ENCODE measurements at places on chromosomes 5 and 9.

GRCh38 chr9:111627260-111627963 is 3.7 kb upstream of the DNAJC25 start:
- no peak for DNase-seq

GRCh38 chr5:79229357-79230174 is 6.4 kb upstream of the JMY start:
- no peak for DNase-seq

GRCh38 chr5:171614971-171615653 is 170.5 kb upstream of the SMIM23 start:
- no peak for DNase-seq

DNA sequence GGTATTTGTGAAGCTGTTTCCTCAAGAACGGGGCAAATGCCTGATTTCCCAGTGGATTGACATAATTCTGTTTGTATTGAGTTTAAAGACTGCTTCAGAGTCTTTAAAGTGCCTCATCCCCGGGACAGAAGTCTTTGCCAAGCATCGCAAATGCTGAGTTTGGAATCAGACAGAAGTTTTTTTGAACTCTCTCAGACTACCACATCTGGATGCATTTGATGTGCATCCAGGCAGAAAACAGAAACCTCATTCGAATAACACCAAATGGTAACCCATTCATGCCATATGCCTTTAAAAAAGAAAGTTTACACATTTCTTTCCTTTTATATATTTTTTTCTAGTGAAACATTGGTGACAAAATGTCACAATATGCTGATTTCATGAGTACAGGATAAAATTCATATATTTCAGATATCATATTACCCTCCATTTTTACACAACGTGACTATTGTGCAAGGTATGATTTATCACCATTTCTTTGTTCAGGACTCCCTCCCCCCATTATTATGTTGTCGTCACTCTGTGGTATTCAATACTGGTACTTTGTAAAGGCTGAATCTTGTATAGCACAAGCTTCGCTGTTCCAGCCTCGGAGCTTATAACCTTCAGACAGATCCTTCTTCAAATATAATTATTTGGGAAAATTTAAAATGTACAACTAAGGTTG is 91.1 kb downstream of the ZNF608 start:
- DNase-seq = no peak

DNA sequence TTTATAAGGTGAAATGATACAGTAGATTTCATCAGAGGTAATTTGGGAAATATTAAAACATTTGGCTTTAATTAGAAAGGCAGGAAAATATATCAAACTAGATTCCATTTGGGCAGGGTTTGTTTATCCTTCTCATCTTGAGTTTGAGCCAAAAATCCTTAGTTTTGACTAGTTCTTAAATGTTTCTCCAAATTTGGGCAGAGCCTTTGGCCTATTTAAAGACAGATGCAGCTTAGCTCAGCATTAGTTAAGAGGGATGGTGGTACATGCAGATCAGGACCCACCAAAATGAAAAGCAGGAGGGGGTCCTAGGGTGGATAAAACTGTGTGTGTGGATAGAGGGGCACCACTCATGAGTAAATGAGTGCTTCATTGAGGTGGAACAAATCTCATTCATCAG is 20.3 kb upstream of the ARRDC3 start:
- no peak for DNase-seq

GRCh38 chr5:14902826-14903560 is 31.4 kb upstream of the ANKH start:
- DNase-seq = no peak

DNA sequence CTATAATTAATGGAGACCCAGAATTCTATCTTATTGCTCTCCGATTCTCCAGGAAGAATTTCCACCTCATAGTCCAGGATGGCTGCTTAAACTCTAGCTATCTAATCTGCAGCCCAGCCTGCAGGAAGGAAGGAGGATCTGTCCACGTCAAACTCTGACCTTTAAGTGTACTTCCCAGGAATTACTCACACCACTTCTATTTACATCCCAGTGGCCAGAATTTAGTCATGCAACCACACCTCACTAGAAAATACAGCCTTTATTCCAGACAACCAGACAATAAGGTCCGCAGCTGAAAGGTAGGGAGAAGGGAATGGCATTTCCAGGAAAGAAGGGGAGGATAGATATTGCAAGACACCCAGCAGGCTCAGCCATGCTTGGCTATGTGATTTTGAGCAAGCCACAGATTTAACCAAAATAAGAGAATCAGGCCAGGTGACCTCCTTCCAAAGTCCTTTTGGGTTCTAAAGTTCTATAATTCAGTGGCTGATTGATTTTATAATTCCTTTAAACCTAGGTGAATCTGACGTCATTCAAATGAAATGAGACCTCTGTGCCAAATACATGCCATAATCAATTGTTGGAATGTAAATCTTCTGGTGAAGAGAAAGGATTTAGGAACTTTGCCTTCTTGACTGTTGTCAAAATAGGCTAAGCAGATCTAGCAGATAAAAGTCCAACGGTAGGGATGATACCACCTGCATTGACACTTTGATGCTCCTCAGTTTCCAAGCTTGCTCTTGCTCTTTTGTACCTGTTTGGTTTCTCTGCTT is 3.7 kb upstream of the DENND1A start:
- no peak for DNase-seq

DNA sequence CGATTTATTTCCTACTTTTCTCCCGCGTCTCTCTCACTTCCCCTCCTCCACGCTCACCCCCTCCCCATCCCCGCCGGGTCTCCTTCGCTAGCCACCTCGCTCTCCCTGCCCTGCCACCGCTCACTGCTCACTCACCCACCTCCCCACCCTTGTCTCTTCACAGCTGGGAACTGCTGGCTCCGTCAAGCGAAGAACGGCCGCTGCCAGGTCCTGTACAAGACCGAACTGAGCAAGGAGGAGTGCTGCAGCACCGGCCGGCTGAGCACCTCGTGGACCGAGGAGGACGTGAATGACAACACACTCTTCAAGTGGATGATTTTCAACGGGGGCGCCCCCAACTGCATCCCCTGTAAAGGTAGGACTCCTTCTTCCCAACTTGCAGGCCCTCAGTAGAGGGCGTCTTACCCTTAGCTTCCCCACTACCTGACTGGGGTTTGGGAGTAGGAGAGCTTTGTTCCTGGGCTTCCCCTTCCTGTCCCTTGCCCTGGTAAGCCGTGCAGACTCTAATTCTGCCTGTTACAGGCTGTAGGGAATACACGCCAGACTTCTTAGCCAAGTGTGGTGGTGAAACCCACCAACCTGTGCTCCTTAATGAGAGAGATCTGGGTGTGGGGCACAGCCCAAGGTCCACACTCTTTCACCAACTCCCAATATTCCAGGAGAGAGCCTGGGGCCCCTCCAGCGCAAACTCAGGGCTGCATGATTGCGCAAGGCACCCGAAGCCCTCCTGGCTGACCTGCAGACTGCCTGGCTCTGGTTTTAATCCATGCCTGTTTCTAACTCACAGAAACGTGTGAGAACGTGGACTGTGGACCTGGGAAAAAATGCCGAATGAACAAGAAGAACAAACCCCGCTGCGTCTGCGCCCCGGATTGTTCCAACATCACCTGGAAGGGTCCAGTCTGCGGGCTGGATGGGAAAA is 2.5 kb downstream of the FST start:
- DNase-seq = no peak

DNA sequence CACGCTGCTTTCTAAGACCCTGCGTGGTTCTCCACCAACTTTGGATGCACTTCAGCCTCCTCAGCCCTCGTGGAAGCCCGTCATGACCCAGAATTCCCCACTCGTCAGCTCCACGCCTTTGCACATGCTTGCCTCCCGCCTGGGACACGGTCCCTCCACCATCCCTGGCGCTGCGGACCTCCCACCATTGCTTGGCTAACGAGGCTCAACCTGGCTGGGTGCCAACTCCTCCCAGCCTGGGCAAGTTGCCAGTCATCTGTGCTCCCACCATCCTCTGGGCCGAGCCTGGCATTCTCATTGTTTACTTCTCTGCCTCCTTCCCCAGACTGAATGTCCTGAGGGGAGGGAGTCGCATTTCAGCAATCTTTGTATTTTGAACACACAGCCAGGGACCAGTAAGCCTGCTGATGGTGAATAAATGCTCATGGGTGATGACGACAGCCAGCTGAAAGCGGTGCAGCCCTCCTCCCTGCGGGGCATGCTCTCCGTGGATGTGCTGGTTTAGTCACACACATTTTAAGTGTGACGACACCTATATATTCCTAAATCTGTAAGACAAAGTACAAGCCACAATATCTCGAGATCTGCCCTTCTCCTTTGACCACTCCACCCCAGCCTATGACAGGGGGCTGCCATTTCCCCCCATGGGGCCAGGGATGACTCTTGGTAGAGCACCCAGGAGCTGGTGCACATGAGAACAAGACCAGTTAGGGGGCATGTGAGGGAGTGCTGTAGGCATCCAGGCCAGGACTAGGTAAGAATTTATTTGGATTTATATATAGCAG is 37.6 kb downstream of the ANKRD33B start:
- DNase-seq = peak; percentile 76

- peak; percentile 51 for DNase-seq
Measured at GRCh38 chr5:132466433-132467286, 23.9 kb downstream of the IRF1 start.

DNA sequence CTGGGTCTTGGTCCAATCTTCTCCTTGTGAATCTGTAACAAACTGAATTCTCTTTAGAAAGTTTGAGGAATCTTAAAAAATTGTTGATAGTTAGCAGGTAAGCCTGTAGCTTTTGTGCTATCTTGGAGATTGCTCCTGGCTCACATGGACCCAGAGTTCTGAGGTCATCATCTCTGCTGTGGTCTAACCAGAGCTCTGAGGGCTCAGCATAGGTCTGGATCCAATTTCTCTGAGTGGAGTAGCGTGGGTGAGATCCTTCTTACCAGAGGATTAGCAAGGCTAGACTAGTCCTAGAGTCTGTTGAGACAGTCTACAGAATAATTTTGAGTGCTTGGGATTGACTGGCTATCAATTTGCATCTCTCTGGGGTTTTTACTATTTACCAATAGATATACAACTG is 60.5 kb upstream of the IL6ST start:
- no peak for DNase-seq

DNA sequence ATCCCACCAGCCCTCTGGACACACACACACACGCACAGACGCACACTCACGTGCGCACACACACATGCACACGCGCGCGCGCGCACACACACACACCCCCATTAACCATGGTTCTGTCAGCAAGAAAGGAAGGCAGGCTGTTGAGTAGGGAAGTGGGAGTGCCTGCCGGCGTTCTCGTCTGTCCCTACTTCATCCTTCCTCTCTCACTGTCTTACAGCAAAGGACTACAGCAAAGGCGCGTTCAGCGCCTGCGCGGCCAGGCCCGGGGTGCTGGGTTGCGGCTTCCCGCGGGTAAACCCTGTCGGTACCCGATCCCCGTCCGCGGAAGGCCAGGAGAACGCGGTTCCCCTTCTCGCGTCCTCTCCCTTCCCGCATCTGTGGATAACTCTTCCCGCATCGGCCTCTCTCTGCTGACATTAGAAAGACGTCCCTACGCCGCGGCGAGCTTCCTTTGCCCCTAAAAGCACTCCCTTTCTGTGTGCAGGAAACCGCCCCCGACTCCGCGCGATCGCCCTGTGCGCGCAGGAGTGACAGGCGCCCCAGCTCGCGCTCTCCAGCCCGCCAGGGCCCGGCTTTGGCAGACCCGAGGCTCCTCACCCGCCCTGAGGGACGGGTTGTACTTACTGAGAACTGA is 219.2 kb downstream of the AGTPBP1 start:
- DNase-seq = peak; percentile 76

DNA sequence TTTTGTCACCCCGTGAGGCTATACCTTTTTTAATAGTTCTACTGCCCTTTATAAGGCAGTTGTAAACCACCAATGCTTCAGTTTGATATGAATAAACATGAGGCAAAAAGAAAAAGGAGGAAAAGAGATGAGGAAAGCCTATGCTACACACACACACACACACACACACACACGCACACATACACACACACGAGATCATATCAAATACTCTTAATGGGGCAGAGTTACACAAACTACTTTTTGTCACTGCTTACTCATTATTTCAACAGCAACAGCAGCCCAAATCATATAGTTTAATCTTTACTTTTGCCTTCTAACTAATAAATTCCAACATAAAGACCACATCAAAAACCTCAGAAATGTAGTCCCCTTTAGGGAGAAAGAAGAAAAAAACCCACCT is 116.8 kb upstream of the PAM start:
- DNase-seq = no peak

- no peak for DNase-seq
Measured at GRCh38 chr5:124474528-124475215, 271.8 kb downstream of the ZNF608 start.

Data from dorsolateral prefrontal cortex (tissue), 122 donors.